AG10803 (cell line): ENCODE measurements at places on chromosomes 3 and 15.

GRCh38 chr3:177333533-177334520 is 136.5 kb upstream of the TBL1XR1 start:
- DNase-seq = peak; percentile 57

DNA sequence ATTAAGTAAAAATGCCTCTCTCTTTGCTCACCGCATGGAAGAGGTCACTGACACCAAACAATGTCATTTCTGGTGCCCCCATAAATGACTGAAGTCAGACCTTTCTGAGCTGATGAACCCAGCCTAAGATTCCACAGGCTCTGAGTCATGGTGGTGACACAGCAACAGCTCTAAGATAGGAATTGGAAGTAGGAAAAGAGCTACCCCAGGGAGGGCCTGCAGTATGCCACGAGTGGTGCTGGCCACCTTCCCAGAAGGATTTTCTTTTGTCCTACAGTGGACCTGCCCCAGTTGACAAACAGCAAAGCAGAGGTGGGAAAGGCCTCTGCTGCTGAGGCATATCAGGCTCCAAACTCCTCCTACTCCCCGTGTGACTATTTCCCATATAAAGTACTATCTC is 208.1 kb downstream of the MINAR1 start:
- peak; percentile 86 for DNase-seq

DNA sequence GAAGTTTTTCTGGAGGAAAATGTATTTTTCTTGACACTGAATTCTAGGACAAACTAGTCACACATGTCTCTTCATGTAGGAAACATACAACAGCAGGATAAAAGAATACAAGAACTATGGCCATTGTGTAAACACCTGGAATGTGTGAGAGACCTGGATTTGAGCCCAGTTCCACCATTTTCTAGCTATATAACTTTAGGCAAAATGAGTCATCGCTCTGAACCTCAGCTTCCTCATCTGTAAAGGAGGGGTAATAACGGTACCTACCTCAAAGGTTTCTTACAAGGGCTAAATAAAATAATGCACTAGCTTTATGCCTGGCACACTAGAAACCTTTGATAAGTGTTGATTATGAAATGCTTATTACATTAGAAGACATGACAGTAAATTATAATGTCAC is 57.8 kb downstream of the RIOX2 start:
- DNase-seq = no peak

DNA sequence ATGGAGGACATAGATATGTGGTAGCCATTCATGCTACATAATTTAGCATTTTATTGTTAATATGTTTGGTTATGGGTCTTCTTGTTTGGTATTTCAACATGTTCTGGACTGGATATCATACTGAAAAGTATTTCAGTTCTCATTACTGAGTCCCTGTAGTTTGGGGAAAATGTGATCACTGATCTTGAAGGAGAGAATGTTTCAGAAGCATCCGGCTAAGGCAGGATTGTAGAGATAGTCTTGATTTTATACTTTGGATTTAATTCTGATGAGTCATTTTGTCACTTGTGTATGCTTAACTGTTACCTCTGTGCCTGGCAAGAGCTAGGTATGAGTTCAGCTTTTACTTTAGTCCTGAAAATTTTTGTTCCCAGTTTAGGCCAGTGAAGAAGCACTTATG is 7.1 kb downstream of the CHD2 start:
- DNase-seq = no peak

DNA sequence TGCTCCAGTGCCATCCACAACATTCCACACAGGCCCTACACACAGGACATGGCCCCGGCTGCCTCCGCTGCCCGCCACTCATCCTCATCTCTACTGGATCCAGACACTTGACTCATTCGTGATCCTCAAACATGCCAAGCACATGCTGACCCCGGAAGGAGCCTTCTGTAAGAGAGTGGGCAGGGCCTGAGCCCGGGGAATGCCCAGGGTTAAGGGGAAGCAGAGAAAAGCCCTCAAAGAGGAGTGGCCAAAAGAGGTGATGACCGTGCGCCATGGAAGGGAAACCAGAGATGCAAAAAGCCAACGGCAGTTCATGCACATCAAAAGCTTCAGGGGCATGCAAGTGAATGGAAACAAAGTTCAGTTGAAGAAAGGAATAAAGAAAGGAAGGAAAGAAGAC is 46.1 kb downstream of the RFTN1 start:
- no peak for DNase-seq

- no peak for DNase-seq
These were observed 60.0 kb upstream of the FLNB start for GRCh38 chr3:57948080-57948671.

DNA sequence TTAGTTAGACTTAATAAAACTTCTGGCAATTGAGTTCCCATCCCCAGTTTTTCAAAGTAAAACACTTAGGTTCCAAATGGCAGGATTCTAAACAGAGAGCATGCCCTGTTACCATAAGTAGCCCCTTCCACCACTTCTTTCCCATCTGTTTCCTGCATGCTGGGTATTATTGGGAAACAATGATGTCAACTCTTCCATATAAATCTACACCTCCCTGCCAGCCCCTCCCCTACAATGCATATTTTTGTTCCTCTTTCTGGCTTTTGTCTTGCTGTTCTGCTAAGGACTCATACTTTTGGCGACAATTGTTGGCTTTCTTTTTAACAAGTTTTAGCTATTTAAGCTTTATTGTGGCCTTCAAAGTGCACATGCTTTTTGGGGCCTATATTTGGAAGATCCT is 11.1 kb downstream of the ARHGAP31 start:
- DNase-seq = peak; percentile 88

- no peak for DNase-seq
These were observed 608.4 kb upstream of the CFAP20DC start for GRCh38 chr3:59658274-59658673.

GRCh38 chr15:85168642-85169173 is 187.1 kb downstream of the PDE8A start:
- no peak for DNase-seq
